Fibroblast of gingiva (primary cell): ENCODE measurements at places on chromosomes 5 and 9.

DNA sequence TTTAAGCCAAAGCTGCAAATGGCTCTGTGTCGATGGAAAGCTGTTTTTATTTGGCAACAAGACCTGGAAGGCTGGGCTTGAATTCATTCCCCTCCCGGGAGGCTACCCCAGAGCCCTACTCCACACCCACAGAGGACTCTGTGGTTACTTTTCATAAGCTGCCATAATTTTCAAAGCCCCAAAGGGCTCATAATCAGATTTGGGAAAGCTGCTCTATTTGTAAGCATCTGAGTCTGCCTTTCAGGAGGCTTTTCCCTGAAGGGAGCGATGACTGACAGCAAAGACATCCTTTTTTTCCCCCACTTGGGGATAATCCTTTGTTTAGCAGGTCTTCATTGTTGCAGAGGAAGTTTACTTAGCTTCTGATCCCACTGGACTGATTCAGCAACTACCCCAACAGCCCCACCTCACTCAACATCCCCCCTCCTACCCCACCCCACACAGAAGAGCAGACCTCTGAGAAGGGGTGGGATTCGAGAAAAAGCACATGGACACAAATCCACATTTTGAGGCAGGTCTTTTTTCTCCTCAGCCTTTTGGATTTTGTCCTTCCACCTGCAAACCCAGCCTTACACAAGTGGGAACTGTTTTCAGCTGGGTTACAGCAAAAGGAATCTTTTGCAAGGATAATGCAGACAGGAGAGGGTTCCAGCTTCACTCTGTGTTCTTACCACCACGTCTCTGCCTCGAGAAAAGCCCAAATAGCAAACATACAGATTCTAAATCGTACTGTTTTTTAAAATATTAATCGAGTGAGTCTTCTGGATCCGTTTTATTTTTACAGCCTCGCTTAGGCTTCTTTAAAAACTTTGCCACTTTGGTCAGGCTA, 244.4 kb upstream of the TUT7 start:
- peak; percentile 51 for DNase-seq

DNA sequence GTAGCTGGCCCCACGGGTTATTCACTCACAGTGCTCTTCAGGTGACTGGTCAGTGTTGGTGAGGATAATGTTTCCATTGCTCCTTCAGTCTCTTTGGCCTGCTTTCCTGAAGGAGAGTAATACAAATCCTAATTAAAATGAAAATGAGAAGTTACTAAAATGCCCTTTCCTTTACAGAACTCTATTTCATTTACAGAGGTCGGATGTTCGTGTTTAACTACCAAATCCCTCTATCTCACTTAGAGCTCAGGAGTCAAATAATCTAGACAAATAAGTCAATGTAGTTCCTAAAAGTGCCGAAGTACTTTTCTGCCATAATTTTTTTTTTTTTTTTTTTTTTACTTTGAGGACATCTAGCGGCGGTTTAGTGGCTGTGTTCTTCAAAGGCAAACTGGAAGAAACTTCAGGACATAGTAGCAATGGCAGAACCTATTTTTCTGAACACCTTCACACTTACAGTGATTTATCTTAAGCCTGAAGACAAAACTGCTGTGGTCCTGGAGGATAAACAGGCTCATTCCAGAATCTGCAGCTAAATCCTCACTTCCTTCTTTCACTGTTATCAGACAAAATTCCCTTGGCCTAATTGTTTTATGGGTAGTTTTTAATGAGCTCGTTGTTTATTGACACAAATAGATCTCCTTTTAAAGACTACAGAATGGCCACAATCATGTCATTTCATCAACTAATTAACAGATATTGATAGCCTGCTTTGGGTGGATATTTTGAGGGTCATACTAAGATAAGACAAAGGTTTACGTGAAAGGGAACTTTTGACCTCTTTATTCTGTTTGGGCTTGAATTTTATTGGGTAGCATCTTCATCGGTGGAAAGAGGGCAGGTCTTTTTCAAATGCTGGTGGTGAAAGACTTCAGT, 207.6 kb upstream of the DMRTA1 start:
- DNase-seq: peak; percentile 44

GRCh38 chr5:135741040-135741439, 93.4 kb upstream of the SLC25A48 start:
- DNase-seq: no peak

DNA sequence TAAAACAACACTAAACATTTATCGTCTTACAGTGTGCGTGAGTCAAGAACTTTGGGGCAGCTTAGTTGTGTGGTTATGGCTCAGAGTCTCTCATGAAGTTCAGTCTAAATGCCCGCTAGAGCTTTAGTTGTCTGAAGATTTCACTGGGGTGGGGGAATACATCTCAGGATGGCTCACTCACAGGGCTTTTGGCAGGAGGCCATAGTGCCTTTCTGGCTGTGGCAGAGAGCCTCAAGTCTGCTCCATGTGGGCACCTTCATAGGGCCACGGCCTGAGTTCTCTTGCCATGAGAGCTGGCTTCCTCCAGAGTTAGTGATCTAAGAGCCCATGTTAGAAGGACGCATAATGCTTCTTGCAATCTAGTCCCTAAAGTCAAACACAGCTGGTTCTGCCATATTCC, 258.8 kb upstream of the NUDT12 start:
- no peak for DNase-seq

GRCh38 chr5:137282216-137282615, 216.9 kb downstream of the SPOCK1 start:
- no peak for DNase-seq

DNA sequence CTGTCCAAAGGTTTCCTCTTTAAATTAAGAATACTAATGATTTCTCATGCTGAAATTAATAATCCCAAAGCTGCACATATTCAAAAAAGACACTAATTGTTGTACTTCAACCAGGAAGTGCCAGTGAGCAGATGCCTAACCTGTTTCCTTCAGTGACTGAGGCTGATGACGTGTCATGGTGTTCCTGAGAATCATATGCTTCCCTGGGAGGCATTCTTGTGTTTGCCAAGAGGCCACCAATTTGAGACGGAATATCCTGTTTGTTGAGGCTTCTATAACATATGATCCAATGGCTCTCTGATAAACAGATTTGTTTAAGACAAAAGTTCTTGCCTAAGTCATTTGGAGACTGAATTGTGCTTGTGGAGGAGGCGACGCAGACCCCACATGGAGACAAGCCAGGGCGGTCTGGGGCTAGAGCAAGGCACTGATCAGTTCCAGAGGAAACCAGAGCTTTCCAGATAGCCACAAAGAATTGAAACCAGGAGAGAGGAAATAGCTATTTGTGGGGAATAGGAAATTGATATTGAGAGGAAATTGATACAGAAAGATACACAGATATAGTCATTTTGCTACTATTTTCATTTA, 66.4 kb upstream of the ZNF608 start:
- DNase-seq: no peak

DNA sequence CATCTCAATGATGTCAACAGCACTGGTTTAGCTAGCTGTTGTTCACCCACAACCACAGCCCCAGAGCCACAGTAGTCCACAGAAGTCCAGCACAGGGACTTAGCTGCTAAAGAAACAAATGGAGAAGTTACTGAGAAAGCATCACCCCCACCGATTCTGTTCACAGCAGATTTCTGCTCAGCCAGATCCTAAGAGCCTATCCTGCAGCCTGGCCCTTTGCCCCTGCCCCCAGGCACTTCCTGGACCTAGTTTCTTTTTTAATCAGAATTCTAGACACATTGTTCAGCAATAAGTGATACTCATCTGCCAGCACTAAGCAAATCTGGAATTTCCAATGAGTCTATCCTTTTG, 7.4 kb downstream of the B4GALT1 start:
- DNase-seq: peak; percentile 72

DNA sequence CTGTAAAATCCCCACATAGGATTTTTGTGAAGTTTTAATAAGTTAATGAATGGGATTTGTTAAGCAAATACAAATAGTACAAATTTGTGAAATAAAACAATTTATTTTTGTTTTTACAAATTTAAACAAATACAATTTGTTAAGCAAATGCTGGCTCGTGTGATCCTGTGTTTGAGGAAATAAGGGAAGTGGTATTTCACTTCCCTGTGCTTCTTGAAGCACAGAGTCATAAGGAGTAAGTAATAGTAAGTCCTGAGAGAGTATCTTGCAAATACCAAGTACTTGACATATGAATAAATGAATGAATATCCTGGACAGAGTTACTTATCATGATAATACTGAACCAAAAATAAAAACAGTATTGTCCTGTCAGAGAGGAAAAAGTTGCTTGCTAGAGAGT, 9.1 kb downstream of the SMIM3 start:
- DNase-seq: no peak

DNA sequence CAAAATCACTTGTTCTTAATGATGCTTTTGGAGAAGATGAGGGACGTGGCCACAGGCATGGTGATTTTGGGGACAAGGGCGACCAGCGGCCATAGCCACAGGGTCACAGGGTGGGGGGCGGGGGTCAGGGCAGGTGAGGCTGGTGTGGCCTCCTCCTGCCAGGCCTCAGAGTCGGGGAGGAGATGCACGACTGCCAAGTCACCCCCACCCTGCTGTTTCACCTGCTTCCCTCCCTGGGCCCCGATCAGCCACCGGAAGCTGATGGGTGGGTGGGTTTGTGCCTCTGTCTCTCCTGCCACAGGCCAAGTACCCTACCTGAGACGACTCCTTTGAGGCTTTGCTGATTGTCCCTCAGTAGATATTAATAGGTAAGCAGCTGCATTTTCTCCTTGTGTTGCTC, 199.3 kb downstream of the PAX5 start:
- no peak for DNase-seq

- no peak for DNase-seq
Observed at GRCh38 chr5:95935553-95936100, 26.0 kb downstream of the ELL2 start.

DNA sequence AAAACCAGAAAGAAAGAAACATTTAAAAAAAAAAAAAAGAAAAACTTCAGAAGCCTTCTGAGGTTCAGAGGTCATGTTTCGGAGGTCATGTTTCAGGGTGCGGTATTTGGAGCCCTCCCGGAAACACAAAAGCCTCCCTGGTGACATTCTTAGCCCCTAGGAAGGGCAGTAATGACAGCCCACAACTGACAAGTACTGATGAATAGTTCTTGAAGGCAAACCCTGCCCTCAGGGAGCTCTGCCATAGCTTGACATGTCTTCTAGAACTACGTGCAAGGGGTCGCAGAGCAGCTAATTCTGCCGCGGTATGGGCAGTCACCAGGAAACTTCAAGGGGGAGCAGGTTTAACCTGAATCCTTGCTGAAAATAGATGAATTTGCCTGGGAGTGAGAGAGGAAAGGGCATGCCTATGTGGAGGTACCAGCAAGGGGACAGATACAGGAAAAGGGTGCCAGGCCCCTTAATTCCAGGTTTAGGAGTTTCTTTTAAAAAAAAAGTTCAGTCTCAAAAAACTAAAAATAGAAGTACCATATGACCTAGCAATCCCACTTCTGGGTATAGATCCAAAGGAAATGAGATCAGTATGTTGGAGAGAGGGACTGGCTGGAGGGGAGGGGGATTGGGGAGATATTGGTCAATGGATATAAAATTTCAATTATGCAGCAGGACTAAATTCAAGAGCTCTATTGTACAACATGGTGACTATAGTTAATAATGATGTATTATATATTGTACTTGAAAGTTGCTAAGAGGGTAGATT, 98.4 kb downstream of the C9orf152 start:
- peak; percentile 70 for DNase-seq

DNA sequence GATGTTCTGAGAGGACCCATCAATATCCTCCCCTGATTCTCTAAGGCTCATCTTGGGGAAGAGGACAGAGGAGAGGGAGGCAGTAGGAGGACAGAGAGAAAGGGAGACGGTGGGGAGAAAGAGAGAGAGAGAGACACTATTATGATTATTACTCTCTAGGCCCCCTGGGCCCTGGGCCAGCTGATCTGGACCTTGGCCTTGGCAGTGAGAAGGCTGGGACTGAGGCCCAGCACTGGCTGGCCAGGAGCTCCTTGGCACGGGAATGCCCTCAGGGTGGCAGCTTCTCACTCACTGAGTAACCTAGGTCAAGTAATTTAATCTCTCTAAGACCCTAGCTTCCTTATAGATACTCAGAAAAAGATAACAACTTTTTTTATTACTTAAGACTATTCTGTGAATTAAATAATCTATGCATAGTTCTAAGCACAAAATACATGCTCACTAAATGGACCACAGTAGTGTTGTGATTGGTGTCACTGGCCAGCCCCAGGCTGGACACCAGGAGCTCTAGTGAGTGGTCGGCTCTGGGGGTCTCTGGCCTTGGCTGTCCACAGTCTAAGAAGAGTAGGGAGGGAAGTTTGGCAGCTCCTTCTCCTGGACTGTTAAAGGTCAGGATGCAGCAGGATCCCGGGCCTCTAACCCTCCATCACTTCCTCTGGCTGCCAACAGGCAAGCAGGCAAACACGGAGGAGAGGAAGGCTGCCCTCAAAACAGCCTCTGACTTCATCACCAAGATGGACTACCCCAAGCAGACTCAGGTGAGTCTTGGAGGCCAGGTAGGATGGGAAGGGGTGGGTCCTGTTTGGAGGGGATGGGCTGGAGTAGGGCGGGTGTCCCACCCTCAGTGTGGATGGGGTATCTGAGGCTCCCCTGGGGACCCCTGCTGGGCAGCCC, 50.0 kb downstream of the GSN start:
- peak; percentile 38 for DNase-seq

- no peak for DNase-seq
Observed at GRCh38 chr9:127634698-127635097, 22.6 kb downstream of the STXBP1 start.

DNA sequence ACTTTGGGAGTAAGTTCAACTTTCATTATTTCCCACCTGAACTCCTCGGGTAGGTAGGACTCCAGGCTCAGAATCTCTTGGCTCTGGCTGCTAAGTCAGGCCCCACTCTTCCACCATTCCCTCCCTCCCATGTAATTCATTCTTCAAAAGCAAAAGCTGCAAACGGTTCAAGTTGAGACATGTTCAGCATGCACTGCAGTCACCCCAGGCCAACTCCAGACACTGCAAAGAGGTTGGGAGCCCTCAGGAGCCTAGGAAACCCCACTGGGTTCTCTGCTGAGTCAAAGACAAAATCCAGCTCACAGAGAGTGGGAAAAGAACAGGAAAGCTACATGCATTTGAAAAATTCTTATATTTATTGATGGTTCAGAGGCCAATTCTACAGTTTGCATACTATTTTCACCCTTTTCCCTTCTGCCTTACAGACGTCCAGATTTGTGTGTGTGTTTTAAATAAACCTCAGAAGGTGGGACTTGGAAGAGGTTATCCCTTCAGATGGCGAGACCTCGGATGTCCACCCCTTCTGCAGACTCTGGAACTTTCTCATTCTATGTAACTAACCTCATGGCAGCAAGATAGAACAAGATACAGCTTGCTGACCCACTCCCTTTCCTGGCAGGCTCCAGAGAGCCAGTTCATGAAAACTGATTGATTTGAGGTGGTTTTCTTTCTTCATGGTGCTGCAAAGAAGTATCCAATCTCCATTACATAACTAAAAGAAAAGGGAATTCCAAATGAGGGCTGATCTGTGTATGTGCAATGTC, 65.7 kb upstream of the EQTN start:
- no peak for DNase-seq

- DNase-seq: peak; percentile 25
Observed at GRCh38 chr5:93161661-93162654, 419.1 kb downstream of the NR2F1-AS1 start.

DNA sequence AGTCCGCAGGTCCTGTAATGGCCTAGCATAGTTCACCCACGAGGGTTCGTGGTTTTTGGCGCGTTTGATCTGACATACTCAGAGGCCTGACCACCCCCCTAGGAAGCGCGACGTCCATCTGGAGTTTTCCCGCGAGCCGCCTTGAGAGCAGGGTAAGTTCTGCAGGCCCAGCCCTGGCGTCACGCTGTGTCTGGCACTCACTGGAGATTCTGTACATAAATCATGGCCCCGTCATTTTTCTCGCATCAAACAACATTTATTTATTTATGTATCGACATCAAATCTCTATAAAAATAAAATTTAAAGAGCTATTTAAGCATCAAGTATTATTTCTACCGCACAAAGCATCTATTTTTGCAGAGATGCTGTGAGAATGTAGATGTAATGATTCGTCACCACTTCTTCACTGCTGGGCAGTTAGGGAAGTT, 437 bp upstream of the TRIM41 start:
- no peak for DNase-seq
